Pancreas (tissue), 10 donors: ENCODE measurements at places on chromosomes 2 and 18. TPM values are rescaled to one million over a fixed set of nuclear protein-coding genes. Genes with fewer than 3 reads are reported as not detected.

DNA sequence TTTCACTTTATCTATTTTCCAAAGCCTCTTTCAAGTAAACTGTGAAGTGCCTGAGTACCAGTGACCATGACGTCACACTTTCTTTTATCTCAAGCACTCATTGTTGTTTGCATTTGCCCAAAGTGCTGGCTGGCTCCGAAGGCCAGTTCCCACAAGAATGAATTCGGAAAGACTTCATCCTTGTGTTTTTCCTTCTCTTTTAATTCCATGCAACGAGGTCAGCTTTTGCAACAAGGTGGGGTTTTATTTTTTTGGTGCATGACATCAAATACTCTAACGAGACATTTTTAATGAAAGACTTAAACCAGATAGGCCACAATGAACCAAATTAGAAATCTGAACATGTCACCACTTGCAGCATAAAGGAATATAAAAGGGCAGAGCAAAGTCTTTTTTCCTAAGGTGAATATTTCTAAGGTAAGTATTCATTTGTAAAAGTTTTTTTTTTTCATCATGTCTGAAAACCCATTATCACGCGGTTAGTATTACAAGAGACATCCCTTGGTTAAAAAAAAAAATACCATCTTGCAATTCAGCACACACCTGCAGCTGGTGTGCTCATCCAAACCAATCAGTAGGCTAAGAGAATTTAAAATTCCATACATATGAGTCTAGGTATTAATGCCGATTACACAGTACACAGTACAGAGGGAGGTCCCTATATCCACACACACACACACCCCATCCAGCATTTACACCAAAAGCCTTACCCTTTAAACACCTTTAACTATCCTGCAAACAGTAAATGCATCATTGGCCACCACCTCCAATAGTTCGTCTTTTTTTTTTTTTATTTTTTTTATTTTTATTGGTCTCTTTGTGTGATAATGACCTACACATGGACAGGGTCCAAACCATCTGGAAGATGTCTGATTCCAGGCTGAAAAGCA is 2.3 kb downstream of the ARL4C start:
- H3K4me3 ChIP-seq = peak overlapping the region; percentile 23
- H3K4me1 ChIP-seq = peaks cover 3% of the 10 kb centered on the region
- no peak for DNase-seq
- no peaks in the 10 kb centered on the region for H3K36me3 ChIP-seq

DNA sequence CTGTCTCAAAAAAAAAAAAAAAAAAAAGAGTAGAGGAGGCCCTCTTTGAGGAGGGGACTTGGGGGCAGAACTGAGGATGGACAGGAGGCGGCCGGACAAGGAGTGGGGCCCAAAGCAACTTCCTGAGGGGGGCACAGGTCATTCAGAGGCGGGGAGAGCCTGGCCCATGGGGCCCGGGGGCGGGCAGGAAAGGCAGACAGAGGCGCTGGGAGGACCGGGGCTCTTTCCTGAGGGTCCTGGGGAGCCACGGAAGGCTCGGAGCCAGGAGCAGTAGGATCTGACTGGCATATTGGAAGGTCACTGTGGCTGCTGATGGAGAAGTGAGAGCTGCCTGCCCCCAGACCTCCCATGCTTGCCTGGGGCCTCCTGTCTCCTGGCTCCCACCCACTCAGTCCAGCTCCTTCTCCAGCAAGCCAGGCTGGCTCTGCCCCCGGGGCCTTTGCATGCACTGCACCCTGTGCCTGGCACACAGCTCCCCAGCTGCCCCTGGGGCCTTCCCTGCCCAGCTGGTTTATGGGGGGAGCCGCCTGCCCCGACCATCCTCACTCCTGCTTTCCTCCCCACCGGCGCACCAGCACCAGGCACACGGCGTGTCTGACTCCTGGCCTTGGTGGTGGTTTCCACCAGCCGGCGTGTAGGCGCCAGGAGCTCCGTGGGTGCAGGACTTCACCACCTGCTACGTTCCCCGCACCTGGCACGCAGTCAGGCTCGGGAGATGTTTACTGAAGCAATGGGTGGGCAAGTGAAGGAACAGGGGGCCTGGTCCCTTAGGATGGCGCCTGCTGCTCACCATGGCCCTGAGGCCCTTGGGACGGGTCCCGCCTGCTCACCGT is 5.6 kb downstream of the ESPNL start:
- no peaks in the 10 kb centered on the region for H3K27me3 ChIP-seq
- peak; percentile 2 for DNase-seq
- no peak overlapping the region for H3K4me3 ChIP-seq

CROCC2 gene
- total RNA-seq = 0.04 TPM

GRCh38 chr2:11830708-11831301 is 84.4 kb downstream of the LPIN1 start:
- H3K27ac ChIP-seq = peak overlapping the region; percentile 51
- H3K36me3 ChIP-seq = no peaks in the 10 kb centered on the region
- H3K4me3 ChIP-seq = no peak overlapping the region
- DNase-seq = no peak

SLC8A1 gene
- total RNA-seq = 12.4 TPM

DNA sequence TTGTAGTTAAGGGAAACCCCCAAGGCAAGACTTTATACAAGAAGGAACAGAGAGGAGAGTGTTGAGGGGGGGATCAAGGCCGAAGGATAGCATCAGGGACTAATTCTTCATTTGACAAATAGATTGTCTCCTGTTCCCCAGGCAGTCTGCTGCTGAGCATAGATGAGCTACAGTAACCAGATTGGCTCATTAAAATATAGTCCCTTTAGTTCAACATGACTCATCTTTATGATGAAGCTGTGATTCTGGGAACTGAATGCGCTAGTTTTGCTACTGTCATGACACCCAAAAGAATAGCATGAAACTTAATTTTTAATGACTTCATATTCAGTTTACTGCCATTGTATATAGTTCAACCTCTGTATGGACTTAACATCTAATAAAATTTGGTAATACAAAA is 35.5 kb downstream of the TMEFF2 start:
- no peak overlapping the region for H3K27ac ChIP-seq
- no peaks in the 10 kb centered on the region for H3K27me3 ChIP-seq
- H3K4me3 ChIP-seq = no peak overlapping the region
- H3K4me1 ChIP-seq = no peaks in the 10 kb centered on the region
- no peak for DNase-seq
- no peaks in the 10 kb centered on the region for H3K36me3 ChIP-seq
